ENCODE measurements at places on chromosomes 4 and X.

- DNase-seq: no peak
These were observed 12.6 kb downstream of the TENT5D start for GRCh38 chrX:80432863-80433262.

DNA sequence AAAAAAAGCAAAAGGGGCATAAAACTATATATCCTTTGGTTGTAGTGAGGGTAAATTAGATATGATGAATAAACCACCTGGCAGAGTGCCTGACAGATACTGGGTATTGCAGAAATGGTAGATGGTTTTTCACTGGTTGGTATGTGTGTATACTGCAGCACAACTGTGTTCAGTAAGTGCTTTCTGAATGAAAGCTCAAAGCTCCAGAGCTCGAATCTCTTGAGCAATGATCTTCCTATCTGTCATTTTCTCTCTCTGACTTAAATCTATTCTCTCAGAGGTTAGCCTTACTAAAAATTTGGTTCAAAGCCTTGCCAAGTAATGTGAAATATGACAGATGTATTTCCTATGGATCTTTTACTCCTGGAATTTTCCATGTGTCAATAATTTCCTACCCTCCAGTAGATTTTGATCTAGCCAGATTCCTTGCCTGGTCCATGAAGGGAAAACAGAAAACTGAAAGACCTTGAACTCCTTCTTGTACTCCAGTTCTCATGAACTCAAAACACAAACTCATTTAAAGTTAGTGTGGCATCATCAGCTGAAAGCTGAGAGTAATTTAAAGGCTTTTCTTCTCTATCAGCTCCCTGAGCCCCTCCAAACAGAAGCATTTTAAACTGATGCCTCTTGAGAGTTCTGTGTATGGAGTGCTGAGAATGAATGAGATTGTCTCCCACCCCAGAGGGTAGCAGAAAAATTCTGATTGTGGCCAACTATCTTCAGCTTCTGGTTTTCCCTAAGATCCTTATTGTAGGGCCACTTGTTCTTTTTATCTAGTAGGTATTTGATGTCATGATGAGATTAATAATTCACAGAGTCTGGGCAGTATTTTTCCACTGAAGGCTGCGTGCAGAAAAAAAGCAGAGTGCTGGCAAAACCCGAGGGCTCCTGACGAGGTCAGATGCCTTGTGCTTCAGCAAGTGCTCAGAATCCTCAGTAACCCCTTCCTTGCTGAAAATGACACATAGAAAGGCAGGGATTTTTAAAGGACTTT lies 363.4 kb upstream of the BOD1L1 start:
- no peak for DNase-seq

DNA sequence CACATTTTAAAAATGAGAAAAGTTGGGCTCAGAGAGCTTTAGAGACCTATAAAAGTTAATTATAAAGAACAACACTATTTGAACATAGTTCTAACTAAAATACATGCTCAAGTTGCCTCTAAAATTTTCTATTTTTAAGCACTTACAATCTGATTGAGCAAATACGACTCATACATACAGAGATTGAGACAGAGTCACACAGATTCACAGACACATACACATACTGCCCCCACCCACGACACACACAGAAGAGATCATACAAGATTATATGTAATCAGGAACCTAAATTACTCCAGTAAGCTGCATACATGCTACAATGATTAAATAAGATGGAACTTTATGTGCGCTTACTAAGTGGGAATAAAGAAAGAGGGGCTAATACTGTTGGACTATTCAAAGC lies 2.7 kb upstream of the ASB5 start:
- DNase-seq: no peak

- DNase-seq: no peak
These were observed 135.1 kb downstream of the RAPGEF2 start for GRCh38 chr4:159237975-159238374.

DNA sequence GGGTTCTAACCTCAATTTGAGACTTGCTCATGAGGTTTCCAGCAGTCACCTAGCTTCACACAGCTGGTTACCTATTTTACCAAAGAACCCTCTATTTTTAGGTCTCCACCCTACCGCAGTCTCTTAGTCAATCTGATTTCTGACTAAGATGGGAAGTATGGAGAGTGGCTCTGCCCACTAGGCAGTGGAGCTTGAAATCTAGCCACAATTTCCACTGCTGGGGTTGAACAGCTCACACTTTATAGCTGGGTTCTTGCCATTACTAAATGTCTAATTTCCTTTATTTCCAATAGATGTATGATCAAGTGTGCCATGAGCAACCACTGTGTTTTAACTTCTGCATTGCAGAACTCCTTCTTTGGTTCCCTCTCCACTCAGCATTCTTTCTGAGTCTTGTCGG lies 43.1 kb downstream of the GASK1B start:
- DNase-seq: no peak

DNA sequence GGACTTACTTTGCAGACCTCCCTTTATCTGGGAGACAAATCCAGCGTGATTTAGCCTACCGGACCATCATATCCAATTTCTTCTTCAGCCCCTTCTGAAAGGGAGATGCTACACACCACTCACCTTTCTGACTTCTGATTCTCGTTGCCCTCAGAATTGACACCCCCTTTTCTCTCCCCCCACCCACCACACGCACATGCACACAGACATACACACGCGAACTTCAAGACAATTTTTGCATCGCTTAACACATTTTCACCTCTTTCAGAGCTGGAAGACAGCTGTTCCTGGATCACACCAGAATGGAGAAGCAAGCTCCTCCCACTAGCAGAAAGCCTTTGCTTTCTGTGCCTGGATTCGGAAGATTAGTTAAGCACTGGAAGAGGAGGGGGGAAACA lies 1.0 kb upstream of the SNCA start:
- no peak for DNase-seq

GRCh38 chr4:52102587-52102986 lies 51.5 kb downstream of the SPATA18 start:
- DNase-seq: no peak

DNA sequence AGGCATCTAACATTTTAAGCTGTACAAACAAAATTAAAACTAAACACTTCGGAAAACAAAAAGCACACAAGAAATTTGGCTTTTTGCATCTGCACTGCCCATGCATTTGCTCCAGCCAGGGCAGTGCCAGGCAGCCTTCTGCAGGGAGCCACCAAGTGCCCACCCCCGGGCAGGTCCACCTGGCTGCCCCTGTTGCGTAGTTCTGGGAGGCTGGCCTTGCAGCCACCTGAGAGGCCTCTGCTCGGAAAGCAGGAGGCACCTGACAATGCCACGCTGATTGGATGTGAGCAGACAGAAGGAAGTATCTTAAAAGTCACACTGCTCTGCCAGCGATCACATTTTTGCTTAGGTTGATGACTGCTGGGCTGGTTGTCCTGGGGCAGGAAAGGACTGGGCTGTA lies 3.5 kb downstream of the TMEM271 start:
- no peak for DNase-seq

DNA sequence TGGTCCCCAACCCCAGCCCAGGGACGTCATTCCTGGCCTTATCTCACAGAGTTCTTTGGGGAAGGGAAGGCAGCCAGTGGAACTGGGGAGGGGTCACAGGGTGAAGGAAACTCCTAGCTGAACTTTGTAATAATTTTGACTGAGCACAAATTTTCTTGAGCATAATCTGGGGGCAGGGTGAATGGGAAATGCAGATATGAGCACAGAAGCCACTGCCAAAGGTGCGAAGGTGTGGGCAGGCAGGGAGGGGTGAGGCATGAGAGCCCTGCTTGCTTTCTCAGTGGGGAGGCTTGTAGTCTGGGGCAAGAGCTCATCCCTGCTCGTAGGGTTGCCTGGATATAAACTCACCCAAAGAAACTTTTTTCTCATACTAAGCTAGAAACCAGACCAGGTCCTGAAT lies 34.9 kb downstream of the MGAT4D start:
- no peak for DNase-seq

All from T-helper 1 cell (primary cell).